DMS153 (cell line): ENCODE measurements at places on chromosomes 4 and X.

DNA sequence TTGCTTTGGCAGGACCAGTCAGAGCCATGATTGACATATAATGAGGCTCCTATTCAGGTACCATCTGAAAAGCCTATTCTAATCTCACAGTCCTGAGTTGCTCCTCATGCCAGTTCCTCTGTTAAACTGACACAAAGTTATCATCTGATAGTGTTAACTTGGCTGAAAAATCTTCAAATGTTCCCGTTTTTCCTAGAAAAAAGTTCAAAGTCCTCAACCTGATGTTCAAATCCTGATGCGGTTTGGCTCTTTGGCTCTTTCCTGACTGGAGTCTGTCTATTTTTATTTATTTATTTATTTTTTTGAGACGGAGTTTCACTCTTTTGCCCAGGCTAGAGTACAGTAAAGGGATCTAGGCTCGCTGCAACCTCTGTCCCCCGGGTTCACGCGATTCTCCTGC is 244.2 kb downstream of the ANKRD50 start:
- DNase-seq = no peak

- no peak for DNase-seq
These were observed 343.1 kb upstream of the MAOA start for GRCh38 chrX:43313035-43313434.

- DNase-seq = no peak
These were observed 66.6 kb downstream of the ATRX start for GRCh38 chrX:77719388-77719787.

GRCh38 chrX:115696039-115696438 is 135.1 kb downstream of the PLS3 start:
- DNase-seq = no peak

- DNase-seq = no peak
These were observed 66.6 kb downstream of the MTMR1 start for GRCh38 chrX:150759568-150760416.

DNA sequence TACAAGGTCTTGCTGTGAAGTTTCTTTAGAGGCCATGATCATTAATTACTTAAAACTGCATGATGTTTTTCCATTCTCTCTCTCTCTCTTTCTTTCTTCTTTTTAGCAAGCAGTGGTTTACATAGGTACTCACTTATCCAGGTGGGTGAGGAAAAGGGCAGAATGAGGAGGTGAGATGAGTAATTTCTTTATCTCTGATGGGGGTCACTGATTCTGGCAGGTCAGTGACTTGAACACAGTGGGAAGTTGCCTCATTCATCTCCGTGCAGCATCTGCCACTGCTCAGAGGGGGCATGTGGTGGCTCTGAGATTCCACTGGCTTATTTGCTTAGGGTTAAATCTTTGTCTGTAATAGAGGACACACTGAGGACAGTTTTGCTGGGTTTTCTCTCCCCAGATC is 62.6 kb downstream of the FAM114A1 start:
- no peak for DNase-seq

- no peak for DNase-seq
These were observed 248.5 kb downstream of the GRIA3 start for GRCh38 chrX:123432361-123433150.
